ENCODE measurements at places on chromosomes 6 and 20. TPM values are rescaled to one million over a fixed set of nuclear protein-coding genes. Genes with fewer than 3 reads are reported as not detected.

Gene CD93
- not detected for total RNA-seq

Gene SLC22A7
- total RNA-seq = not detected

Gene SYS1
- 25.0 TPM for total RNA-seq

Gene CRIP3
- total RNA-seq = not detected

Gene EPPIN
- total RNA-seq = not detected

Gene LGSN
- total RNA-seq = not detected

Gene RAET1E
- 9.2 TPM for total RNA-seq

Gene NKX2-2
- not detected for total RNA-seq

Gene TFAP2B
- 0.21 TPM for total RNA-seq

Gene CNKSR3
- total RNA-seq = 1.7 TPM

Gene NDUFAF4
- total RNA-seq = 41.3 TPM

Gene SLA2
- total RNA-seq = not detected

Gene HIVEP1
- 28.5 TPM for total RNA-seq

Gene MAP7
- total RNA-seq = 38.2 TPM

Gene SLC4A11
- 6.7 TPM for total RNA-seq

Gene TCF19
- 5.5 TPM for total RNA-seq

Gene TSBP1
- not detected for total RNA-seq

Gene PPDPF
- 355 TPM for total RNA-seq

Gene PPP1R14C
- 46.8 TPM for total RNA-seq

Gene GLP1R
- under 0.01 TPM for total RNA-seq

Gene SLC22A16
- not detected for total RNA-seq

Gene PI16
- not detected for total RNA-seq

Measured in mammary epithelial cell (primary cell).